AG08396 (cell line): ENCODE measurements at places on chromosomes 6 and 20.

DNA sequence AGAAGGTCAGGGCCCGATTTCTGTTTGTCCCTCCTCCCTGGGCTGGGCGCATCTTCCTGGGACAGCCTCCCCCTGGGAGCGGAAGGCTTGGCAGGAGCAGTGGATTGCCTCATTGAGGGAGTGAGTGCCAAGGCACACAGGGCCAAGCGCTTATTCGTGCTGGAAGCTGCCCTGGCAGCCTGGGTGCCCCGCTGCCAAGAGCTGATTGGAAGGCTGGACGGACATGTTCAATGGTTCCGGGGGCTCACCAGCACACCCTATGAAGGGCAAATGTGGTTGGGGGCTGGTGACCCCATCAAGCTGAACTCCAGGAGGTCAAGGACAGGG is 10.3 kb upstream of the ZNF831 start:
- no peak for DNase-seq

- DNase-seq = peak; percentile 92
Measured at GRCh38 chr20:3080939-3081388, 3.6 kb downstream of the AVP start.

DNA sequence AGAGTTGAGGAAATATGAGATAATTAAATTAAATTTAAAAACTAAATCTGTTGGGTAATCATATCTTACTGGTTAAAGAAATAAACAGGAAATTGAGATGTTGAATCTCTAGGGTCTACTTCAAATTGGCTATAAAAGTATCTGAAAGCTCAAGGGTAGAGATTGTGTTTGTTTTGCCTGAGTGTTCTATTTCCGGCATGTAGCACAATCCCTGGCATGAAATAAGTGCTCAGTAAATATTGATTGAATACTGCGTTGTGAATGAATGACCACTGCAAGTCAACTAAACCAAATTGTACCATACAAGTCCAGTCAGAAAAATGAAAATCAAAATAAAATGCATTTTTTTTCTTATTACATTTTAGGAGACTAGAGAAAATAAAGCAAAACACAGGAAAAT is 709.8 kb downstream of the EPM2A start:
- DNase-seq = no peak

- peak; percentile 52 for DNase-seq
Measured at GRCh38 chr20:5657190-5657875, 92.9 kb upstream of the SHLD1 start.

DNA sequence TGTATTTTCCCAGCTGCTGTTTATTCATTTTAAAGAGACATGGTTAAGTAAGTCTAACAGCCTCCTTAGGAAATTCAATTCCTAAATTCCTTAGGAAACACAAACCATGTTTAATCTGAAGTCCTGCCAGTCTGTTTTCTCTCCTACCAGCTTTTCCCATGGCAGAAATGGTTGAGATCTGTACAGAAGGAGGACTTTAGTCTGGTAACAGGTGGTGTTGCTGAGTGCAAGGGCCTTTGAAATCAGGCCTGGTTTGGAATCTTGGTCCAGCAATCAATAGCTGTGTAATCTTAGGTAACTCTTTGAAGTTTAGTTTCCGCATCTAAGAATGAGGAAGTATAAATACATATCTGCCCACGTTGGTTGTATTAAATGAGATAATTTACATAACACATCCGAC is 232.5 kb downstream of the LAMA2 start:
- DNase-seq = no peak

DNA sequence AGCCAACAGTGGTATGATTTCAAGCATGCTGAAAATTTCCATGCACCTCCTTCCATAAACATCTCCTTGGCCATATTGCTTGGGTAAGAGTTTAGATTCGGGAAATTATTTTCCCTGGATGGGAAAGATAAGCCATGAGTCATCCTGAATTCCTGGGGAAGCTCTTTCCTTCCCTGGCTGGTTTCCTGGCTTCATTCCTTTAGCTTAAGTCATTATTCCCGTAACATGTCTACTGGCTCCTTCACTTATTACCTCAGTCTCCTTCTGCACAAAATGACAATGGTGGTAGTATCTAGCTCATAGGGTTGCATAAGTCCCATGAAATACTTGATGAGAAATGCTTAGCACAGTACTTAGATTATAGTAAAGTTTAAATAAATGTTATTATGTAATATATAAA is 27.6 kb downstream of the TINAG start:
- peak; percentile 63 for DNase-seq

- no peak for DNase-seq
Measured at GRCh38 chr6:157744102-157744601, 78.9 kb upstream of the SNX9 start.

DNA sequence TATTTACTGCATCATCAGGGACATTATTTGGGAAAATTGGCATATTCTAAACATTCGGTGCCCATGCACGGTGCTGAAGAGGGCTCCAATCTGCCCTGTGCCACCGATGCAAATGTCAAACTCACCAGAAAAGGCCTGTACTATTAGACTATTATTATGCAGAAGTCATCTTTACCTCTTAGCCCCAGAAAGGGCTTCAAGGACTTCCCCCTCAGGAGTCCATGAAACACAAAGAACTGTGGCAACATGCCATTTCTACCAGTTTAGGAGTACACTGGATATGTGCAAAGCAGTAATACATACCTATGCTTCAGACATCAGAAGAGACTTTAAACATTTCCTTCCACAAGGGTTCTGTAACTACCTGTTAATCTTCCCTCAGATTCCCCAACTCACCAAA is 8.6 kb downstream of the DIDO1 start:
- DNase-seq = no peak

DNA sequence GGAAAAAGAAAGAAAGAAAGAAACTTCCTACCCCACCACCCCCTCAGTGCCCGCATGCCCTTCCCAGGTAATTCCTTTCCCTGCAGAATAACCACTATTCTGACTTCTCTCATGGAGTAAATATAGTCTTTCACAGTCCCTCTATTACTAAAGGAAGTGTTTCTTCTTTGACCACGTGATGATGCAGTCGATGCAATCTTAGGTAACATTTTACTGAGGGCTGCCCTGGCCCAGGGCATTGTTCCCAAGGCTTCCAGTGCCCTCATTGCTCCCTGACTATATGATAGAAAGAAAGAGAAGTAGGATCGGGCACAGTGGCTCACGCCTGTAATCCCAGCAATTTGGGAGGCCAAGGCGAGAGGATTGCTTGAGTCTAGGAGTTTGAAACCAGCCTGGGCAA is 29.1 kb downstream of the ARHGAP40 start:
- no peak for DNase-seq

DNA sequence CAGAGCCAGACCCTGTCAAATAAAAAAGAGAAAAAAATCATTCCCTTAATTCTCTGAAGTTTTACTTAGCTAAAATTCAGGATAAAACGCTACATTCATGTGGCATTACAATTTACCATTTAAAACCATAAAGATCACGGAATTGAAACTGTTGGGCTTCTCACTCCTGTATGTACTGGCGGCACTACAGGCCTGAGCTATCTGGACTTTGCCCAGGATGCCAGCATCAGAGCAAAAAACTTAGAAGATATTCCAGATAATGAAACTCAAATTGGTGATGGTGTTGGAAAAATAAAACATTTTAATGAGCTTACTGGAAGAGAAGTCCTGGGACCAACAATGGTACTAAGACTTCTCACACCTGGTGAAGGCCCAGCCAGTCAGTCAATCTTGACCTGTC is 14.2 kb downstream of the EPM2A start:
- DNase-seq = no peak

- no peak for DNase-seq
Measured at GRCh38 chr6:53031281-53031680, 33.9 kb upstream of the FBXO9 start.

DNA sequence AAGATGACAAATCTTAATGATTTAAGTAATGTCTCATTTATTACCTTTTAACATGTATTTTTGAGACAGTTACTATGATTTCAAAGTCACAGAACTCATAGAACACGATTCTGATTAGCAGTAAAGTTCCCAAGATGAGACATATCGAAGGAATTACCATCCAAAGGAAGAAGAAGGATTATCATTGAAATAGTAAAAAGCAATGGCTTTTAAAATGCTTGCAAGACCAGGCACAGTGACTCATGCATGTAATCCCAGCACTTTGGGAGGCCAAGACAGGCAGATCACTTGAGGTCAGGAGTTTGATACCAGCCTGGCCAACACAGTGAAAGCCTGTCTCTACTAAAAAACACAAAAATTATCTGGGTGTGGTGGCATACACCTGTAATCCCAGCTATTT is 219.2 kb downstream of the KHDC1L start:
- DNase-seq = no peak

GRCh38 chr6:139699335-139699734 is 324.9 kb upstream of the CITED2 start:
- DNase-seq = peak; percentile 57

DNA sequence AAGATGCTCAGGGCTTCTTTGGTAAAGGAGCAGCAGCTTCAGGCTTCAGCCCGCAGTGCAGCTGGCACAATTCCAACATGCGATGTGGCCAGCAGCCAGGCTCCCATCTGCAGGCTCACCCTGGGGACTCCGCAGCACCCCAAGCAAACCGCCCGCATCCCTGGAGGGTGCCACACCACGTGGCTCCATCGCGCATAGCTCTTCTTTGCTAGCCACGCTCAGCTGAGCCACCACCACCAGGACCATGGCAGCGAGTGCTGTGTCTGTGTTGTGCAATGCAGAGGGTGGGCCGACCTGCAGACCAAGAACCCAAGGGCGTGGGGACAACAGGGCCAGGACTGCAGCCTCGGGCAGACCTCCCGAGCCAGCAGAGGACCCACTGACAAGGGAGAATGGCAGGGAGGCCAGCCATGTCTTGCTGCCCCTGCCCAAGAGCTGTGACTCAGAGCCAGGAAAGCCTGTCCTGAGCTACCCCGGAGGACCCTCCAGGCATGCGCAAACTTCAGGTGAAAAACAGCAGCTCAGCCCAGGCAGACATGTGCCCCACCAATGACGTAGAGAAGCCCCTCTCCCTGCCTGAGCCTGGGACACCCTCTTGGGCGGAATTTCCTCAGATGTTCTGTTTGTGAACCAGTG is 87.8 kb downstream of the GINS1 start:
- DNase-seq = no peak

DNA sequence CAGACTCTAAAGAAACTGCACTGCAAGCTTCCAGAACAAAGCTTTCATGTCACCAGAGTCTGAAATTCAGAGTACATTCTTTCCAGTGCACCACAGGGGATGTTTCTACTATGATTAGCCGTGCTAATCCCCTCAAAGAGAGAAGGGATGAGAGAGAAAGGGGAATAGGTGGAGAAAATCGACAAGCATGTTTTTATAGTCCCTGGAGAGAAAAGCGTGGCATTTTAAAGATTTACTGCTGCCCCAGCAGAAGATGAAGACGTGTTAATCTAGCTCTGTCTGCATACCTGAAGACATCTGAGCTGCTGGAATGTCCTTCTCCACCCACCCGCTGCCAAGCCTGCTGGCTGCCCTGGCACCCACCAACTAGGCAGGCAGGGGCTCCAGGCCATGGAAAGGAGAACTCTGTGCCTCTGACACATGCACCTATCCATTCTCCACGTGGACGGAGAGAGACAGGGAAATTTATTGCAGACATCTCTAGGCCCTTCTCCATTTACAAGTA is 4.1 kb downstream of the MYLK4 start:
- DNase-seq = no peak

DNA sequence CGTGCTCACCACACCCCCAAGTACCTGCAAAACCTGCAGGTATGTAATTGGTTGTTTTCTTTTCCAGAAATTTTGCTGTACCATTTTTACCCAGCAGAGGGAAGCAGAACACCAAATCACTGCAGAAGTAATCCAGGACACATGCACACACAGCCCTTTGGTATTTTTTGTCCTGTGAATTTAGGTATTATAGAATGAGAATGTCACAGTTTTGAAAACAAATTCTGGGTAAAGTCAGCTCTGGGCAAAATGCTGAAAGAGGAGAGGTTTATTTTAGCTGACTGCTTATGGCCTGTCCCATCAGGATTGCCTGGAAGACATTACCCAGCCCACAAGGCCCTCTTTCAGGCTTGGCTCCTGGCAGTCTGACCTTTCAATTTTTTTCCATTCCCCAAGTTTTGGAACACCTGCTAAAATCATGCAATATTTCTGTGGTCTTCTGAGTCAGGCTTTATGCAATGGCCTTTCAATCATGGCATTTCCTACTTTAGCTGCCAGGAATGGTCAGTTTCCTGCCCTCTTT is 3.5 kb upstream of the EFHC1 start:
- DNase-seq = peak; percentile 65

DNA sequence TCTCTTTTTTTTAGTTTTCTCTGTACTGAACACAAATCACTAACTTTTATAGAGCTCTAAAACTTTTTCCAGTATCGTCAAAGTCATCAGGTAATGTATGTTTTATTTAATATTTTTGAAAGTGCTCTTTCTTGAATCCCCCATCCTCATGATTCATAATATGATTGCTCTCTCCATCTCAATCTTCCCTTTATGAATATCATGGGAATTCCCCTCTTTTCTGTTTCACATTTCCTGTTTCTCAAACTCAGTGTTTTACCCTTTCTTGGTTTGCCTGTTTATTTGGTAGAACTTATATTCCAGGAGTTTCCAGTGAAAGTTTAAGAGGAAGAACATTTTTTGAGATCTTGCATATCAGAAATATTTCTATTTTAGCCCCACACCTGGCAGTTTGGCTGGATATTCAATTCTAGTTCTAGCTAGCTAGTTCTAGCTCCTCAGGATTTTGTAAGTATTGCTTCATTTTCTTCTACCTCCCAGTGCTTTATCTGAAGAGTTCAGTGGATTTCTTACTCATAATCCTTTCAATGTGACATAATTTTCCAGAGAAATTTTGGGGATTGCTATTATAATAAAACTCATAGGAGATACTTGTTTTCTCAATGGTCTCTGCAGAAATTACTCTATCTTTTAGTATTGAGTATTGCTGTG is 6.1 kb upstream of the C6orf58 start:
- no peak for DNase-seq

GRCh38 chr20:47620808-47621805 is 119.4 kb downstream of the NCOA3 start:
- DNase-seq = peak; percentile 34

DNA sequence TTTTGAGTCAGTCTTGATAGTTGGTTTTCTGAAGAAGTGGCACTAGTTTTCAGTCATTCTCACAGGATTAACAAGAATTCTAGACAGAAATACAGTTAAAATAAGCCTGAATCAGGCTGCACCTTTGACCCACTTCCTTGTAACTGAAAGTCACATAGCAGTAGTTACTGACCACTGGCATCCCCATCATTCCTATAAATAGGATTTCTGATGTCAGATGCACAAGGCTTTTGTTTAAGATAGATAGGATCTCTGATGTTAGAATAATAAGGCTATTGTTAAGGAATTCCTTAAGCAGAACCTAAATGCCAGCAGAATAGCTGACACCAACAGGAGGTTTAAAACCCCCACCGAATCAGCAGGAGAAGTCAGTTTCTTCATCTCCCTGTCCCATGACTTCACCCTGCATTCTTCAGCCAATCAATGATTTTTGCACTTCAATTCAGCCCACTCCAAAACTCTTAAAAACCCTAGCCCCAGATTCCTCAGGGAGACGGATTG is 30.6 kb upstream of the ZBTB24 start:
- no peak for DNase-seq

- no peak for DNase-seq
Measured at GRCh38 chr6:155050311-155050710, 55.2 kb downstream of the TIAM2 start.
